Right atrium auricular region (tissue), 2 donors: ENCODE measurements at places on chromosomes 5 and 9. TPM values are rescaled to one million over a fixed set of nuclear protein-coding genes. Genes with fewer than 3 reads are reported as not detected.

Gene ANKRD31
- total RNA-seq: 0.08 TPM

Gene OR13C8
- not detected for total RNA-seq

Gene TXNDC8
- total RNA-seq: not detected

Gene PAEP
- total RNA-seq: not detected

Gene FAXDC2
- total RNA-seq: 22.1 TPM

Gene CCDC152
- total RNA-seq: 0.89 TPM

Gene HBEGF
- 60.7 TPM for total RNA-seq

Gene CCDC107
- 38.5 TPM for total RNA-seq

Gene SLIT3
- 85.8 TPM for total RNA-seq

Gene PDZD2
- total RNA-seq: 79.5 TPM

Gene CTNNAL1
- total RNA-seq: 120 TPM

Gene PCDHB9
- total RNA-seq: 2.5 TPM

Gene SPINK9
- not detected for total RNA-seq

Gene ZNF483
- 5.5 TPM for total RNA-seq

Gene PPP6C
- total RNA-seq: 32.9 TPM

Gene SOHLH1
- not detected for total RNA-seq

Gene C9orf78
- 67.2 TPM for total RNA-seq

Gene IL17B
- 2.9 TPM for total RNA-seq

Gene FIBCD1
- total RNA-seq: 4.6 TPM

Gene LCP2
- total RNA-seq: 3.9 TPM

Gene ADGRD2
- not detected for total RNA-seq

Gene OR13C9
- not detected for total RNA-seq

Gene FLT4
- total RNA-seq: 2.0 TPM

Gene RGS3
- total RNA-seq: 112 TPM

Gene SEMA5A
- 26.2 TPM for total RNA-seq
